ENCODE measurements at places on chromosomes 16 and 17. TPM values are rescaled to one million over a fixed set of nuclear protein-coding genes. Genes with fewer than 3 reads are reported as not detected.

The KRT36 gene
- not detected for total RNA-seq

The ABCC12 gene
- total RNA-seq, result not detected

The PIRT gene
- 6.4 TPM for total RNA-seq

- no peak for DNase-seq
- H3K27ac ChIP-seq, result no peak overlapping the region
- peaks cover 7% of the 10 kb centered on the region for H3K36me3 ChIP-seq
- no peak overlapping the region for H3K4me3 ChIP-seq
- no peaks in the 10 kb centered on the region for H3K27me3 ChIP-seq
- H3K4me1 ChIP-seq, result peaks cover 10% of the 10 kb centered on the region
Observed at GRCh38 chr17:82913304-82914043, 73.7 kb upstream of the ZNF750 start.

GRCh38 chr16:85836706-85837582, 37.4 kb downstream of the COX4I1 start:
- H3K27me3 ChIP-seq, result no peaks in the 10 kb centered on the region
- H3K36me3 ChIP-seq, result no peaks in the 10 kb centered on the region
- no peaks in the 10 kb centered on the region for H3K4me1 ChIP-seq
- H3K4me3 ChIP-seq, result no peak overlapping the region
- DNase-seq, result no peak
- H3K27ac ChIP-seq, result no peak overlapping the region

DNA sequence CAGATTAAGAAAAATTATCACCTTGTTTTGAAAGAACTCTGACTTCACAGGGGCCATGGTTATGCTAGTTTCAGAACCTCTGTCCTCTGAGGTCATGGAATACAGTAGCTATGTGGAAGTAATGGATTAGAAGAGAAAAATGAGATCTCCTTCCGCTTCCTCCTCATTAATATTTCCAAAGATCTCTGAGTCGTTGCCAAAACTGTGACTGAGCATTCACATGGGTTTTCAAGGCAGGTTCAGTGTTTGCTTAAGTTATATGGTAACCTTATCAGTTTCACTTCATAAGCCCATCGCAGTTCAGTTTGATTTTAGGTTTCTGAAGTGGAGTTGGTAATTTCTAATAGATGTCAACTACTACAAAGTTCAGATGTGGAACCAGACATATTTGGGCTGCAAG, 321.2 kb upstream of the SOX9 start:
- H3K27me3 ChIP-seq, result no peaks in the 10 kb centered on the region
- no peak for DNase-seq
- no peaks in the 10 kb centered on the region for H3K4me1 ChIP-seq

All from vagina (tissue), 2 donors.